WTC11 (cell line): ENCODE measurements at places on chromosomes 11 and 22.

DNA sequence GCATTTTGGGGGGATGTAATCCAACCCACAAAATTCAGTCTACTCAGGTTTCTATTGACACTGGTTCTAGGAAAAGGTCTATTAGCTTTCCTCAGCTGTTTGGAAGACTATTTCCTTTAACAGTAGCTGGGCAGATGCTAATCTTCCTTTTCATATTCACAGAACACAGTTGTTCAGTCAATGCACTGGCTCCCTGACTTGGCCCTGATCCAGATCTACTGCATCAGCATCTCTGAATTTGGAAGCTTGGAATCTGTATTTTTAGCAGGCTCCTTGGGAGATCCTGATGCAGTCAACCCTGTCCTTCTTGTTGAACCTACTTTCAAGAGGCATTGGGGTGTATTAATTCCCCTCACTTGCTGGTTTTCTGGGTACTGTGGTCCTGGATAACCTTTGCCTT, 6.3 kb downstream of the HTATIP2 start:
- no peak for DNase-seq

GRCh38 chr11:2697866-2698265, 1.9 kb downstream of the KCNQ1OT1 start:
- no peak for DNase-seq

DNA sequence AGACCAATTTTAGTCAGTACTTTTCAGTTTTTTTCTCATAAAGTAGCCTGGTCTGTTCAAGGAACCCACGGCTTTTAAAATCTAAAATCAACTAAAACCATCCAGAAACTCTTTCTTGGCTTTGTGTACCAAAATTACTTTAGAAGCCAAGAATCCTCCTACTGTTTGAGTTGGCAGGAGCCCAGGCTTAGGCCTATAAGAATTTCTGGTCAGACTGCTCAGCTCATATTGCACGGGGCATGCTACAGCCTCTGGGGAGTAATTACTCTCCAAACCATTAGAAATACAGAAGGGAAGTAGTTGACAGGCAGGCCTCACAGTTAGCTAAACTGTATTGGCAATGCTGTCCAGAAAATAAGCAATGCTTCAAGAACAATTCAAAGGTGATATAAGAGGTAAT, 1862.9 kb upstream of the RAG2 start:
- DNase-seq: no peak

DNA sequence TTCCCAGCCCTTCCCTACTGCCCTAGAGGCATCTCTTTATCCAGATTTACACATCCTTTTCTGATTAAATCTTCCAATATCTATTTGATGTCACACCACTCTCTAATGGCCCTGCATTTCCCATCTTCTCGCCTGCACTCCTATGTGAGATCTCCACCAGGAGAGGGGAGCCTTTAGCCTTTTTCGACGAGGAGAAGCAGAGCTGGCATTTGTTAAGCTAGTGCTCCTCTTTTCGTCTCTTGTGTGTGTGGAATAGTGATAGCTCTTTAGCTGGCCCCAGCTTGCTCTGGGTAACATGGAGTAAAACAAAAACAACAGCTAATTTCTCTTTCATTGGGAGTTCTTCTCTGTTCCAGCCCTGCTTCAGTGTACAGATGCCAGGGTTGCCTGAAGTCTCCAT, 536.5 kb downstream of the NTM start:
- DNase-seq: no peak

DNA sequence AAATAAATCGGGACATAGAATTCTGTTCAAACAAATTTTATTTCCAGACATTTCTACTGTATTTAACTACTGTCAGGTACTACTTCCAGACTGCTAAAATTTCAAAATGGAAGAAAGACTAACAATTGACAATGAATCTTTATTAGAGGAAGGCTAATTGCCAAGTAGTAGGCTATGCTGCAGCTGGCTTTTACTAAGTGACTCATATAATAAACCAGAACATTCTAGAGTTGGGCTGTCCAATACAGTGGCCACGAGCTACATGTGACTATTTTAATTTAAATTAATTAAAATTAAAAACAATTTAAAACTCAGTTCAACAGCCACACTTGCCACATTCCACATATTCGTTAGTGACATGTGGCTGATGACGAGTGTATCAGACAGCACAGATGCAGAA, 27.6 kb downstream of the CHKA start:
- no peak for DNase-seq

GRCh38 chr11:6253197-6253596, 6.4 kb upstream of the CCKBR start:
- no peak for DNase-seq

DNA sequence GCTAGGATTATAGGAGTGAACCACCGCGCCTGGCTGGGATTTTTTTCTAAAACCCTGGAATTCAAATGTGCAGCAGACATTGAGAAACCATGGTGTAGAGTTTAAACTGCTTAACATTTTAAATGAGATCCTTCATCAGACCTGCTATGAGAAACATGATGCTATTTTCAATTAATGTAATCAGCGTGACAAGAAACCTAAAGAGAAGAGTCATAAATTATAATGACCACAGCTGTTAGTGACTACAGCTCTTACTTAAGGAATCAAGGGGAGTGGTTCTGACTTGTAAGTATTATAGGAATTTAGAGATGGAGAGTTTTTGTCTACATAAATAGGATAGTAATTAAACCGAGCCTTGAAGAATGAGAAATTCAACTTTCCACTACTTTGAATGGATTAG, 170.6 kb downstream of the BARX2 start:
- no peak for DNase-seq

DNA sequence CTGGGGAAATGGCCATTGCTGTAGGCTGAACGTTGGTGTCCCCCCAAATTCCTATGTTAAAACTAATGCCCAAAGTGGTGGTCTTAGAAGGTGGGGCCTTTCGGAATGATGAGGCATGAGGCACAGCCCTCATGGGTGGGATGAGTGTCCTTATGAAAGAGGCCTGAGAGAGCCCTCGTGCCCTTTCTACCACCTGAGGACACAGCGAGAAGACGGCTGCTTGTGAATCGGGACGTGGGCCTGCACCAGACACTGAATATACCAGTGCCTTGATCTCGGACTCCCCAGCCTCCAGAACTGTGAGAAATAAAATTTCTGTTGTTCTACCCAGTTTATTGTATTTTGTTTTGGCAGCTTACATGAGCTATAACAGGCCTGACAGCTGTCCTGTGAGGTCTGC, 162.9 kb upstream of the B3GAT1 start:
- DNase-seq: no peak

- DNase-seq: no peak
These were observed 1.9 kb downstream of the PATL1 start for GRCh38 chr11:59666969-59667368.

DNA sequence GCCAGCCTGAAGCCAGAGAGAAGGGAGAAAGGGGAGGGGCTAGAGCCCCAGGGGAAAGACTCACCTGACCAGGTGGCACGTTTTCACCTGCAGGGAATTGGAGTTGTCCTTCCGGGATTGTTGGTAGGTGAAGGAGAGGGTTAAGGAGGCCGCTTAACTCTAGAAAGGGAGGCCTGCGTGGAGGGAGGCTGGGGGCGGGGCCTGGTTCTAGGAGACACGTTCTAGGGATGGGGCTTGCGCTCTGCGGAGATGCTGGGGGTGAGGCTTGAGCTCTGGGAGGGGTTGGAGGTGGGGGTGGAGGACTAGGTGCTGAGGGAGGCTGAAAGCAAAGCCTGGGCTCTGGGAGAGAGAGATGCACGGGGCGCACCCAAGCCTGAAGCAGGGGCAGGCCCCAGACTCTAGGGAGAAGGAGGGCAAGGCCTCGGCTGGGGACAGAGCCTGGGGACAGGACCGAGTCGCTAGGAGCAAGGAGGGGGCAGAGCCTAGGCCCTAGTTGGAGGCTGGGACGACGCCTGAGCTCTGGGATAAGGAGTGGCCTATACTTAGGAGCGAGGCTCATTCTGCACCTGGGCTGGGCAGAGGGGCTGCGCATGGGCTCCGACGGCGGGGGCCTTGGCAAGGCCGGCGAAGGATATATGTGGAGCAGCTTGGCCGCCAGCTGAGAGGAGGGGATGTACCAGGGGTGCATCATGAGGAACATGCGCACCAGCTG, 2.4 kb downstream of the RASGRP2 start:
- peak; percentile 44 for DNase-seq

DNA sequence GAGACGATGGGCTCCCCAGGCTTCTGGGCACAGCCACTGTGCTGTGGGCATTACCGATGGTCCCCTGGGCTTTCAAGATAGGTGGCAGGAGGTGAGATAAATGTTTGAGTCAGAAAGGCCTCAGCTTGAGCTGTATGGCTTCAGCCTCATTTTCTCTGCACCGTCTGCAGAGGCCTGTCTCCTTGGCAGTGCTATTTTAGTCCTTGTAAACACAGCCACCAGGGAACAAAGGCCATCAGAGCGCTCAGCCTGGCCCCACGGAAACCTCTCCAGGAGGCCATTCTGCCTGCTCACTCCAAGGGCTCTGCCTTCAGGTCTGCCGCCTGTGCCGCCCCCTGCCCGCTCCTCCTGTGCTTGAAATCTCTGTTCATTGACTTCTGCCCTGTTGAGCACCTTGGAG, 1424.9 kb downstream of the TBC1D22A start:
- DNase-seq: no peak

- no peak for DNase-seq
These were observed 134.3 kb downstream of the NECTIN1 start for GRCh38 chr11:119594639-119595249.
